ENCODE measurements at places on chromosomes 11 and 22.

DNA sequence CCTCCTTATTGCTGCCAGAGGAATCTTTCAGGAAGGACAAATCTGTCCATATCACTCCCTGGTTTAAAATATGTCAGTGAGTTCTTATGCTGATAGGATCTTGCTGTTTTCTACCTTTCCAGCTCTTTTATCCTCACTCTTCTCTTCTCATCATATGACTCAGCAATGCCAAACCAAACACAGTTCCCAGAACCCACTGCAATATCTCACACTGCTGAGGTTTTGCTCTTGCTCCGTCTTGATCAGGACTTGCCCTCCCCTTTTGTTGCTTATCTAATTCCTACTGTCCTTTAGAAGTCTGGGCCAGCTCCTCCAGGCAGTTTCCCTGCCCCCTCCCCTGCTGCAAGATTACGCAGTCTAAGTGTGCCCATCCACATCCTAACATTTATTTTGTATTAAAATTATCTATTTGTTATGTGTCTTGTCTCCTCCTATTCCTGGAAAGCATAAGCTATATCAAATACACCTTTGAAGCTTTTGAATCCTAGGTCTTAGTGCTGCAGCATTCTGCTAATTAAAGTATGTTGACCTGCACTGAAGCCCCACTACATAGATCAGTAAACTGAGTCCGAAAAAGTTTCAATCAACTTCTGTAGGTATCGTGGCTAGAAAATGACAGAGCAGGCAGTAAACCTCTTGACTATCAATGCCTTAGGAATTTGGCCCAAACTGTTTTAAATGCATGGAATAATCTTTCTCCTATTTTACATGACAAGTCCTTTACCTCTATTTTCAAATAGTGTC lies 119.2 kb upstream of the C11orf87 start:
- DNase-seq = no peak

GRCh38 chr11:60857378-60858232 lies 1.9 kb upstream of the PTGDR2 start:
- DNase-seq = peak; percentile 61

- peak; percentile 28 for DNase-seq
Measured at GRCh38 chr11:75105462-75105925, 8.8 kb upstream of the OR2AT4 start.

DNA sequence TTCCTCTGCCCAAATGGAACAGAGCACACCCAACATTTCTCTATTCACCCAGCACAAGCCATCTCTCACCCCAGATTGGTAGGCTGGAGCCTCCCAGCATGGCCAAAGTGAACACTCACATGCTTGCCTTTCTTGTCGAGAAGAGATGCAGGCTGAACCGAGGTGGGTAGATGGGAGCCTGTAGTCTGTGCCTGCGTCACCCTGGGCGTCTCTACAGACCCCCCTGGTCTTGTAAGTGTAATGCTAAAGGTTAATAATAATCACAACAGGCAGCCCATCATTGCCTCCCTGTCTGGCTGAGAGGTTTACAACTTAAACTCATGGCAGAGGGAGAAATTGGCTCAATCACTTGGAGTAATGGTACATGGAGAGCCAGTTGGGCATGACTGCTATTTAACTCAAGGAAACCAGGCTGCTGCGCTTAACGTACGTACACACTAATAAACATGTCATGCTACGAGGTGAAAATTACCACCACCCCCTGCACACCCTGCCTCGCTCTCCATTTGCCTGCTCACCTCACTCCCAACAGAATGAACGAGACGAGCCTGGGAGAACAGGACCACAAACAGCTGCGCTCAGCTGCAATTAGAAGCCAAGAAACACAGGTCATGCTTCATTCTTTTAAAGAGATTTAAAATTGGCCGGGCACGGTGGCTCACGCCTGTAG lies 9.1 kb upstream of the ZBTB16 start:
- DNase-seq = no peak

GRCh38 chr11:99585606-99586005 lies 564.9 kb downstream of the CNTN5 start:
- DNase-seq = peak; percentile 61

GRCh38 chr11:125910226-125910849 lies 6.0 kb downstream of the DDX25 start:
- no peak for DNase-seq

GRCh38 chr11:108871152-108871551 lies 206.3 kb downstream of the DDX10 start:
- peak; percentile 75 for DNase-seq

DNA sequence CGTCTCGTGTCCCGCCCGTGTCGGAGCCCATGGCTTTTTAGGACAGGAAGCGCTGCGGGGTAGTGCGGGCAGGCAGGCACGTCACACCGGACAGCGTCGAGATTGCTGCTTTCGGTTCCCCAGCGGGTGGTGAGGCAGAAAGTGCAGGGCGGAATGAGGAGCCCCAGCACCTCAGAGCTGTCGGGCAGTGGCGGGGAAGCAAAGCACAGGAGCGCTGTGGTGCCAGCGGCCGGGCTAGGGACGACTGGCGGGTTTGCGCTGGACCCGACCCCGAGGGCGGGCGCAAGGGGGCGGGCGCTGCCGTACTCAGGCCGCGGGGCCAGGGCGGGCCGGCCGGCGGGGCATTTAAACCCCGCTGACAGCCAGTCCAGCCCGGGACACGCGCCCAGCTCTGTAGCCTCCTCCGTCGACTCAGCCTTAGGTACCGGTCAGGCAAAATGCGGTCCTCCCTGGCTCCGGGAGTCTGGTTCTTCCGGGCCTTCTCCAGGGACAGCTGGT lies at the start of gene SLC37A2:
TSS of gene SLC37A2 (plus strand) at position 375 of the 498 bp plus-strand sequence. CDS start at position 438, 63 bp downstream.
- peak; percentile 85 for DNase-seq

- no peak for DNase-seq
Measured at GRCh38 chr11:130125638-130126037, 33.9 kb upstream of the ST14 start.

DNA sequence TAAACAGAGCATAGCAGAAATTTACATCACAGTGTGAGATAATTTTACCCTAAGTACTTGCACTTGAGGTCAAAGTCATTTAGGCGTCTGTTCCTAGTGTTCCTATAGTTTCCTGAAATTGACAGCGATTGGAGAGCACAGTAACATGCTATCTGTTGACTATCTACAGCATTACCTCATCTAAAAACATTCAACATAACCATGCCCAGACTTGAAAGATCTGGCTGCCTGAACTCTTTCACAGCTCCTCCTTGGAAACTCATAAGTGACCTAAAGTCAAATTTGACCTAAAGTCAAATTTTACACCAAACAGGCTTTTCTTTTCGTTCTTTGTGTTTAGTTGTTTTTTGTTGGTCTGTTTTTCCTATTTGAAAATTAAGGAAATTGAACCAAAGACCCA lies 233.8 kb upstream of the UBASH3B start:
- DNase-seq = no peak

GRCh38 chr11:75778962-75779361 lies 10.4 kb downstream of the DGAT2 start:
- no peak for DNase-seq
